ENCODE measurements at places on chromosomes 2 and 18.

GRCh38 chr2:191847764-191848163 lies 876 bp upstream of the CAVIN2 start:
- no peak for DNase-seq

DNA sequence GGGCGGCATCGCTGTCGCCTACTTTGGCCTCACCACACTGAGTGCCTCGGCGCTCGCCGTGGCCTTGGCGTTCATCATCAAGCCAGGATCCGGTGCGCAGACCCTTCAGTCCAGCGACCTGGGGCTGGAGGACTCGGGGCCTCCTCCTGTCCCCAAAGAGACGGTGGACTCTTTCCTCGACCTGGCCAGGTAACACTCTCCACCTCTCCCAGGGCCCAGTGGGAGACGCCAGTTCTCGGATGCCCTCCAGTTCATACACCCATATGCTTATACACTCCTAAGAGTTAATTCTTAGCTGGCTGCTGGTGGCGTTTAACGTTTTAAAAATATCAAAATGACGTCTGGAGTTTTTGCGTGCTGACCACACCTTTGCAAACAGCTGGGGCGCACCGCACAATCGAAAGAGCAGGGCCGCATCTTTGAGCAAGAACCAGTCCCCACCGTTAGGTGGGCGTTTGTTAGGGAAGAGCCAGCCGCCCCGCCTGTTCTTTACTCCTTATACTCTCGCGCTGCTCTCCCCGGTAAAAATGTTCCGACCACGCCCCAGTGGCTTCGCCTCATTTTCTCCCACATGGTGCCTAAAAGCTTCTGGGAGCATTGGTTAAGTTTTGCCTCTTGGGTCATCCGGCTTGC lies 899 bp downstream of the SLC1A4 start:
- no peak for DNase-seq

DNA sequence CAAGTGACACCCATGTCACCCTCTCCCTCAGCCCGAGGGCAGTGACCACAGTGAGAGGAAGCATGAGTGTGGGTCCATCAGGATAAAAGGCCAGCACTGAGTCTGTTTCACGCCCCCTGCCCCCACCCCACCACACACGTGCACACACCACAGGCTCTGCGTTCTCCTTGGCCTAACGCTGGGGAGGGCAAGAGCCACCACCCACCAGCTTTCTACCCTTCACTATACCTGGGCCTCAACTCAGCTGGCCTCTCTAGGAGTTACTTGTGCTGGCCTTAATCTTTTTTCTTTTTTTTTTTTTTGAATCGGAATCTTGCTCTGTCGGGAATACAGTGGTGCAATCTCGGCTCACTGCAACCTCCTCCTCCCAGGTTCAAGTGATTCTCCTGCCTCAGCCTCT lies 140.5 kb downstream of the ZFP36L2 start:
- DNase-seq, result no peak

DNA sequence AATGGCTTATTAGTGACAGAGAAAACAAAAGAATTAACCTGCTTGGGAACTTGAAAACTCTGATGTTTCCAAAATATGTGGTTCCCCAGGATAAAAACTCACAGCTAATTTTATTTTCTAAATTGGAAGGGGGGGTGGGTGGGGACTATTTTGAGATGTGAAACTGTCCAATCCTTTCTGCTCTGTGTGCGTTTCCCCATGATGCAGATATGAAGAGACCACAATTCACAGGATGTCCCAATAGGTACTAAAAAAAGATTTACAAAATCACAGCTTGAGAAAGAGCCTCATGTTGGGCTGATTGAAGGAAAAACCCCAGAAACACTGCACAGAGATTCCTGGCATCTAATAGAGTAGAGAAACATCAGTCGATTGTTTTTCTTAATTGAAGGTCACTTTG lies 273.2 kb downstream of the ARHGAP15 start:
- DNase-seq, result no peak

- no peak for DNase-seq
Measured at GRCh38 chr2:18491577-18491976, 68.9 kb downstream of the RDH14 start.

- no peak for DNase-seq
Measured at GRCh38 chr2:96756788-96757476, 3.8 kb upstream of the CNNM4 start.

DNA sequence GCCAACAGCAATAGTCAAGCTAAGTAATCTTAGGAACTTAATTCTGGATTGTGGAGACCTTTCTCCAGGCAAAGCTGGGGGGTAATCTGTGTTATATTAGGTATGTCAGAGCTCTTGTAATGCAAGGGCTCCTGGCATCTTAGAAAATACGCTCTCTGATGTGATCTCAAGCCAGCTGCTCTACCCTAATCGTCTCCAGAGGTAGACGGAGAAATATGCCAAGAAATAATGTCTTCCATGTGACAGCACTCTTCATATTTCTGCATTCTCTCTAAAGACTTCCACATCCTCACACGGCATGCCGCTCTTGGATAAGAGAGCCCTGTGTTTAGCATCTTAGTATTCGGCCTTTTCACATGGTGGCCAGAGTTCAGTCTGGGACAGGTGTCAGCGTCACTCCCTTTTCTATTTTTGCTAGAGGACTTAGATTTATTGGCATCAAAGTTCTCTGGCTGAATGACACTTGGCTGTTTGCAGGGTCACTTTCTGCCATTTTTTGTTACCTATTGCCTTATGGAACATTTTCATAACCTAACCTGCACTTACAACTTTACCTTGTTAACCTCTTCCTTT lies 25.2 kb downstream of the CAPN13 start:
- DNase-seq, result no peak
